ENCODE measurements at places on chromosomes 13 and 19.

DNA sequence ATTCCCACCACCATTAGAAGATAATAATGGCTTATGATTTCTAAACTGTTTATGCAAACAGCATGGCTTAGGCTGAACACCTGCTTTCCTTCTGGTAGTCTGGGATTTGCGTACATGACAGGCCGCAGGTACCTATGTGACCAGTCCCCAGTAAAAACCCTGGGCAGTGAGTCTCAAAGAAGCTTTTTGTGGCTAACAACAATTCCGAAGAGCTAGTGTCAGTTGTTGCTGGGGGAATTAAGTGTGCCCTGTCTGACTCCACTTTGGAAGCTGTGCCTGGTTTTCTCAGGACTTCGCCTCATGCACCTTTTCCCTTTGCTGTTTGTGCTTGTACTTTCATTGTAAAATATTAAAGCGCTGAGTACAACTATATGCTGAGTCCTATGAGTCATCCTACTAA lies 250.2 kb upstream of the MIR17HG start:
- DNase-seq, result no peak
- H3K4me1 ChIP-seq, result no peaks in the 10 kb centered on the region
- H3K36me3 ChIP-seq, result no peaks in the 10 kb centered on the region
- no peak overlapping the region for H3K27ac ChIP-seq
- no peak overlapping the region for H3K4me3 ChIP-seq
- no peaks in the 10 kb centered on the region for H3K27me3 ChIP-seq

GRCh38 chr13:21076253-21076652 lies 14.9 kb upstream of the LATS2 start:
- peak overlapping the region; percentile 87 for H3K4me3 ChIP-seq
- H3K36me3 ChIP-seq, result no peaks in the 10 kb centered on the region
- H3K4me1 ChIP-seq, result peaks cover 30% of the 10 kb centered on the region
- H3K27me3 ChIP-seq, result no peaks in the 10 kb centered on the region

DNA sequence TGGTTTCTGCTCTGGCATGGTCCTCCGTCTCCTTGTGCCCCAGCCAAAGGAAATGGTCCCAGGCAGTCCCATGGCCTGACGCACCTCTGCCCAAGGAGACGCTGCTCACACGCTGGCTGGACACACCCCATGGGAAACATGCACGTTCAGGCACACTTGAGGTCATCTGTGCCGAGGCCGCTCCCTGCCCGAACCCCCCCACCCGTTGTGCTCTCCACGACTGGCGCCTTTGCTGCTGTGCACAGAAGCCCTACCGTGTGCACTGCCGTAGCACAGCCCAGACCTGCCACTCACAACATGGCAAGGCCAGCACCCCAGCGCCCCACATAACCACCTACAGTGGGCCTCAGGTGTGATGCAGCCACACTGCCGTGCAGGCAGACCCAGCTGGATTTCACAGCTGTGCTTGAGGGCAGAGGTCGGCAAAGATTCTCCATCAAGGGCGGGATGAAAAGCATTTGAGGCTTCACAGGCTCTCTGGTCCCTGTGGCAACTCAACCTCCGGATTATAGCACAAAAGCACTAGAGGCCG lies 65.7 kb downstream of the SPACA7 start:
- no peaks in the 10 kb centered on the region for H3K4me1 ChIP-seq
- H3K36me3 ChIP-seq, result no peaks in the 10 kb centered on the region
- no peaks in the 10 kb centered on the region for H3K27me3 ChIP-seq
- no peak overlapping the region for H3K27ac ChIP-seq
- H3K4me3 ChIP-seq, result no peak overlapping the region
- DNase-seq, result no peak

- no peak overlapping the region for H3K27ac ChIP-seq
- no peaks in the 10 kb centered on the region for H3K4me1 ChIP-seq
- DNase-seq, result no peak
- H3K27me3 ChIP-seq, result no peaks in the 10 kb centered on the region
- no peak overlapping the region for H3K4me3 ChIP-seq
- H3K36me3 ChIP-seq, result no peaks in the 10 kb centered on the region
Observed at GRCh38 chr13:32976056-32976805, 40.0 kb upstream of the KL start.

DNA sequence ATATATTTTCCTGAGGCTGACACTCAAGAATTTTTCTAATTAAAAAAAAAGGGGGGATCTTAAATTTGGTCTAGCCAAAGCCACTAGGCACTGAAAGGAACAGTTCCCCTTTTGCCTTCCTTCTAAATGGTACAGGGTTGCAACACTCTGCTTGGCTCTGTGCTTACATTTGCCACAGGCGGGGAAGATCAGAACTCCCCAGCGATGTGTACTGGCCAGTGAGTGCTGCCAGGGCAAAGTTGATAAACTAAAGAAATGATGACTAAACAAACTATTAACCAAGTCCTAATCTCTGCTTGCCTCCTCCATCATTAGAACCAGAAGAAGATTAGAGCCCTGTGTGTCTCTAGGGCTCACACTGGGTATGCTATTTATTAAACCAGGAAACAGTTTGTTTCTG lies 75.3 kb upstream of the SCEL start:
- DNase-seq, result no peak
- H3K27ac ChIP-seq, result no peak overlapping the region
- no peaks in the 10 kb centered on the region for H3K4me1 ChIP-seq
- H3K27me3 ChIP-seq, result no peaks in the 10 kb centered on the region
- no peak overlapping the region for H3K4me3 ChIP-seq
- no peaks in the 10 kb centered on the region for H3K36me3 ChIP-seq

- no peaks in the 10 kb centered on the region for H3K36me3 ChIP-seq
- H3K27me3 ChIP-seq, result no peaks in the 10 kb centered on the region
- H3K4me1 ChIP-seq, result no peaks in the 10 kb centered on the region
- no peak overlapping the region for H3K4me3 ChIP-seq
- H3K27ac ChIP-seq, result no peak overlapping the region
Observed at GRCh38 chr13:37138169-37138568, 32.7 kb upstream of the CSNK1A1L start.

GRCh38 chr19:40798683-40799557 lies at the start of gene EGLN2:
Gene EGLN2 (plus strand): TSS chr19:40799191. CDS start chr19:40800573, 1,382 bp downstream.
- peaks cover 49% of the 10 kb centered on the region for H3K4me1 ChIP-seq
- H3K36me3 ChIP-seq, result peaks cover 3% of the 10 kb centered on the region
- peak within 1 kb of the TSS; percentile 91 for H3K4me3 ChIP-seq

GRCh38 chr19:43351998-43352746 lies 1.3 kb upstream of the CD177 start:
- H3K27me3 ChIP-seq, result no peaks in the 10 kb centered on the region
- no peaks in the 10 kb centered on the region for H3K4me1 ChIP-seq
- DNase-seq, result no peak
- H3K36me3 ChIP-seq, result no peaks in the 10 kb centered on the region
- no peak overlapping the region for H3K27ac ChIP-seq
- no peak overlapping the region for H3K4me3 ChIP-seq

GRCh38 chr13:35549481-35549880 lies 73.0 kb upstream of the MAB21L1 start:
- no peak for DNase-seq
- H3K27ac ChIP-seq, result no peak overlapping the region
- H3K36me3 ChIP-seq, result no peaks in the 10 kb centered on the region
- H3K4me3 ChIP-seq, result no peak overlapping the region

GRCh38 chr19:2015608-2015950 lies at the start of gene BTBD2:
Gene BTBD2 (minus strand): TSS chr19:2015714. CDS start chr19:2015703, 11 bp downstream.
- H3K4me3 ChIP-seq, result peak within 1 kb of the TSS; percentile 77
- no peaks in the 10 kb centered on the region for H3K27me3 ChIP-seq
- H3K36me3 ChIP-seq, result no peaks in the 10 kb centered on the region
- peak within 1 kb of the TSS; percentile 46 for H3K27ac ChIP-seq

GRCh38 chr19:4594201-4594600 lies 34.7 kb upstream of the SEMA6B start:
- H3K4me1 ChIP-seq, result peaks cover 3% of the 10 kb centered on the region
- no peak overlapping the region for H3K27ac ChIP-seq
- no peak overlapping the region for H3K4me3 ChIP-seq
- H3K36me3 ChIP-seq, result no peaks in the 10 kb centered on the region
- H3K27me3 ChIP-seq, result peaks cover 6% of the 10 kb centered on the region

DNA sequence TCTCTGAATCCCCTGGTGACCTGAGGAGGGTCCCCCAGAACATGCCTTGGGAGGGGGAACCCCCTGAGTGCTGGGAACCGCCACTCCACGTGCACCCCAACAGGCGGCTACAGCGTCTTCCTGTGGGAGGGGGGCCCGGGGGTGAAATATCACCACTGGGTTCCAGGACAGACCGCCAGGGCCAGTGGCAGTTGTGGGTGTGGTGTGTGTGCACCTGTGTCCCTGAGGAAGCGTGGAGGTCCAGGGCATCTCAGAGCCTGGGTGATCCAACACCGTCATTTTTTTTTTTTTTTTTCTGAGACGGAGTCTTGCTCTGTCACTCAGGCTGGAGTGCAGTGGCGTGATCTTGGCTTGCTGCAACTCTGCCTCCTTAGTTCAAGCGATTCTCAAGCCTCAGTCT lies 4.2 kb downstream of the ADGRE5 start:
- H3K4me3 ChIP-seq, result peak overlapping the region; percentile 98
- peaks cover 7% of the 10 kb centered on the region for H3K36me3 ChIP-seq
- no peaks in the 10 kb centered on the region for H3K27me3 ChIP-seq
- no peak for DNase-seq
- H3K27ac ChIP-seq, result peak overlapping the region; percentile 100
- H3K4me1 ChIP-seq, result peaks cover 32% of the 10 kb centered on the region

- no peak for DNase-seq
- no peaks in the 10 kb centered on the region for H3K27me3 ChIP-seq
- no peak overlapping the region for H3K4me3 ChIP-seq
- H3K36me3 ChIP-seq, result no peaks in the 10 kb centered on the region
- H3K27ac ChIP-seq, result no peak overlapping the region
- H3K4me1 ChIP-seq, result no peaks in the 10 kb centered on the region
Observed at GRCh38 chr19:53519446-53519845, 18.5 kb upstream of the ZNF331 start.

- DNase-seq, result no peak
- H3K4me1 ChIP-seq, result no peaks in the 10 kb centered on the region
- no peaks in the 10 kb centered on the region for H3K27me3 ChIP-seq
- no peak overlapping the region for H3K27ac ChIP-seq
Observed at GRCh38 chr19:1312767-1313694, 27.4 kb downstream of the EFNA2 start.

DNA sequence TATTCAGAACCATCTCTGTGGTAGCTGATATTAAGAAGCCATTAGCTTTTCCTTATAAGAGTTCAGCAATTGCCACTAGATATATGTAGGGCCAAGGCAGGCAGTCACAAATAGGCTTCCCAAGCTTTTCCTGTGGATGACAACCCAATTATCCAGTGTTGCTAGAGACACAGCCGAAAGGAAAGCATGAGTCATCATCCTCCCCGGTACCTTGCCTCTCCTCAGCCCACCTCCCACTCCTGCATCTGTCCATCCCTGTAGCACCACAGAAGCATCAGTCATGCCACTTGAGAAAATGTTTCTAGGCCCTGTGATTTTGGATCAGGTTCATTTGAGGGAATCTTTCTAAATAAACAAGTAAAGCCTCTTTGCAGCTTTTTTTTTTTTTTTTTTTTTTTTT lies 204.3 kb downstream of the DNAJC15 start:
- no peak overlapping the region for H3K27ac ChIP-seq
- H3K27me3 ChIP-seq, result no peaks in the 10 kb centered on the region
- no peak for DNase-seq
- no peak overlapping the region for H3K4me3 ChIP-seq
- H3K36me3 ChIP-seq, result no peaks in the 10 kb centered on the region
- no peaks in the 10 kb centered on the region for H3K4me1 ChIP-seq

- no peaks in the 10 kb centered on the region for H3K27me3 ChIP-seq
- H3K4me1 ChIP-seq, result no peaks in the 10 kb centered on the region
- no peaks in the 10 kb centered on the region for H3K36me3 ChIP-seq
- H3K4me3 ChIP-seq, result peak within 1 kb of the TSS; percentile 25
- no peak within 1 kb of the TSS for H3K27ac ChIP-seq
Observed at GRCh38 chr19:3932931-3933810, at the start of gene NMRK2. Gene NMRK2 (plus strand): TSS chr19:3933069. CDS start chr19:3933672, 603 bp downstream.

- DNase-seq, result no peak
- H3K27ac ChIP-seq, result no peak overlapping the region
Observed at GRCh38 chr13:90197722-90198121, 1149.8 kb upstream of the MIR17HG start.

GRCh38 chr13:39463611-39464010 lies 139.4 kb downstream of the LHFPL6 start:
- no peak overlapping the region for H3K27ac ChIP-seq
- DNase-seq, result no peak
- H3K4me1 ChIP-seq, result peaks cover 54% of the 10 kb centered on the region
- H3K4me3 ChIP-seq, result no peak overlapping the region

DNA sequence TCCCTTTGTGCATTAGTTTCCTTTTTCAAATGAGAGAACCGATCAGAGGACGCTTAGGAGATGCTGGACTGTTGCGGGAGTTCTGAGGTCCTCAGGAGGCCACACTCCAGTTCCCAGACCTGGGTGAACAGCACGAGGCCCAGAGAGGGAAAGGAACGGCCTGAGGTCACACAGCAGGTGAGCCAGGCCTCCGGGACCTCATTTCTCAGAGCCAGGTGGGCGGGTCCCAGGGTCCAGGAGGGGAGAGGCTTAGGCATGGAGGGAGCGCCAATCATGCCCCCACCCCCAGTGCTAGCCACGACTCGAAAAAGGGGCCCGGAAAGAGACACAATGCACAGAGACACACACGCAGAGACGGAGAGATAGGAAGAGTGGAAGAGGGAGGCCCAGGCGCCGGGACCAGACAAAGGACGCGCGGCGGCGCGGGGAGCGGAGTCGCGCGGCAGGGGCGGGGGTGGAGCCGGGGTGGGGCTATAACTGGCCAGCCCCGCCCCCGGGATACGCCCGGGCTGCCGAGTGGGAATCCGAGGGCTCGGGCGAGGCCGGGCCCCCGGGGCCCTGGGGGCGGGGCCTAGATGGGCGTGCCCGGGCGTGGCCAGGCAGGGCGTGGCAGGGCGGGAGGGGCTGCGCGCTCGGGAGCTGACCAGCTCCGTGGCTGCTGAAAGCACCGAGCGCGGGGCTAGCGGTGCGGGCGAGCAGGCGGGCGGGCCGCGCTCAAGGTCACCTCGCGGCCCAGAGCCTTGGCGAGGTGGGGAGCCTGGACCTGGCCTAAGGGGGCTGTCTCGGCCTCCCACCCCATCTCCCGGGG lies 1.6 kb downstream of the ELAVL3 start:
- H3K4me1 ChIP-seq, result peaks cover 22% of the 10 kb centered on the region
- H3K27me3 ChIP-seq, result peaks cover 8% of the 10 kb centered on the region
- no peak overlapping the region for H3K27ac ChIP-seq
- DNase-seq, result no peak
- H3K36me3 ChIP-seq, result no peaks in the 10 kb centered on the region

DNA sequence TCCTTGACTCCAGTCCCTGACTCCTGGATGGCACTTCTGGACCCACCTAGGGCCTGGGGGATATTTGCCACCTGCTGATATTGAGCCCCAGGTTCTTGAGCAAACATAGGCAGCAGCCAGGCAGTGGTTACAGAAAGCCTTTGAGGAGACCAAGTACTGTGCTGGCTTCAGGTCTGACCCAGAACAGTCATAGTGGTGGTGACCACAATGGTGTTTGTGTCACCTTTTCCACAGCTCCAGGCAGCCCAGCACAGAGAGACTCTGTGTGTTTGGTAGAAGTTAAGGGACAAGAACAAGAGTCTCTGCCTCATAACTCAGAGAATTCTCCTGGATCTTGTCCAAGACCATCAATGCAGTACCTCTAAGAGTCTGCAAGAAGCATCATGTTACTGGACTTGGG lies 14.6 kb upstream of the CLC start:
- H3K27ac ChIP-seq, result no peak overlapping the region
- H3K4me3 ChIP-seq, result no peak overlapping the region
- no peak for DNase-seq
- H3K36me3 ChIP-seq, result no peaks in the 10 kb centered on the region

GRCh38 chr19:33624586-33624985 lies 2.8 kb downstream of the CHST8 start:
- H3K4me1 ChIP-seq, result peaks cover 12% of the 10 kb centered on the region
- H3K4me3 ChIP-seq, result no peak overlapping the region
- H3K36me3 ChIP-seq, result no peaks in the 10 kb centered on the region
- DNase-seq, result no peak

- H3K4me3 ChIP-seq, result peak overlapping the region; percentile 39
- no peaks in the 10 kb centered on the region for H3K27me3 ChIP-seq
- DNase-seq, result no peak
- no peaks in the 10 kb centered on the region for H3K36me3 ChIP-seq
Observed at GRCh38 chr13:60448907-60449510, 52.0 kb downstream of the TDRD3 start.
